Neural progenitor cell (in vitro differentiated cells): ENCODE measurements at places on chromosomes 3 and 15.

DNA sequence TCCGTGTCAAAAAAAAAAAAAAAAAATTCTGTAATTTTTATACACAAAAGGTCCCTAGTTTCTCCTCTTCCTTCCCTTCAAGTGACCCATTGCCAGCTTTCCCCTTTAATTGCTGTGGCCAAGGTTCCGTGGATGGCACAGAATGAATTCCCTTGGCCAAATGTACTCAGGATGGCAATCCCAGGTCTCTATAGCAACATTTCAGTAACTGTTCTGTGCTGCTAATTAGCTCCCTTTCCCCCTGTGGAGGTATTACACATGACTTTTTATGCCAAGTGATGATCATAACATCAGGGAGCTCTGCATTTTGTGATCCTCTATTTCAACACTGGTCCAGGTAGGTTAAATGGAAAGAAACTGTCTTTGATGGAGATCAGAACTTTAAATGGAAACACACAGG, at the start of gene OR4F6:
TSS of gene OR4F6 (plus strand) at position 301 of the 400 bp plus-strand sequence. CDS start 2,211 bp downstream, outside the sequence.
- no peak for DNase-seq

GRCh38 chr3:71705681-71706080, 19.5 kb downstream of the EIF4E3 start:
- no peak for DNase-seq

- peak; percentile 24 for DNase-seq
Measured at GRCh38 chr3:71066849-71067261, 516.7 kb downstream of the FOXP1 start.

DNA sequence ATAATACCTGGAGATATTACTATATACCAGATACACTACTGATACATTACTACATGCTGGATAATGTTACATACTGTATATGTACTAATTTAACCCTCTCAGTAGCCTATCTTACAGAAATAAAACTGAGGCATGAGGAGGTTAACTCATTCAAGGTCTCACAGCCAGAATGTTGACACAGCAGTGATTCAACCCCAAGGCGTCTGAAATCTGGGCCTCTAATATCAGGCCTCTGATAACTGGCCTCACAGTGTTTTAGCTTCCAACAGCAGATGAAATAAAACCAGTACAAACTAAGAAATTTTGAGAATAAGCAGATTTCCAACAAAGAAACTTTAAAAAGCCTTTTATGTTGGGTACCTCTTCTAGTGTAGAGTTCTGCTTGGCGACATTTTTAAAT, 23.4 kb downstream of the DZIP1L start:
- no peak for DNase-seq

GRCh38 chr3:119409844-119410243, 53.6 kb downstream of the TMEM39A start:
- DNase-seq: no peak

- DNase-seq: no peak
Measured at GRCh38 chr3:42182555-42182954, 83.4 kb downstream of the CCK start.

DNA sequence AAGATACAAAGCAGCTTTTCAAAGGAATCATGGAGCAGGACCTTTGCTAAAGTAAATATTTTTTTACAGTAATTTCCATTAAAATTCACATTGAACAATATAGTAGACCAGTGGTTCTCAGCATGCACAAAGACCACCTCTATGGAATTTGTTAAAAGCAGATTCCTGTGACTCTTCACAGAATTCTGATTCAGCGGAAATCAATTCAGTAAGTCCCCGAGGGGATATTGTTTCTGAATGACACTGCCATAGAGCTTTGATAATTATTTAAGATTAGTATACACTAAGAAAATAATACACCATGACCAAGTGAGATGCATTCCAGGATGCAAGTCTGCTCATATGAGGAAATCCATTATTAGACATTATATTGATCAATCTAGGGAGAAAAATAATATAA, 161.9 kb upstream of the TNIK start:
- DNase-seq: no peak

DNA sequence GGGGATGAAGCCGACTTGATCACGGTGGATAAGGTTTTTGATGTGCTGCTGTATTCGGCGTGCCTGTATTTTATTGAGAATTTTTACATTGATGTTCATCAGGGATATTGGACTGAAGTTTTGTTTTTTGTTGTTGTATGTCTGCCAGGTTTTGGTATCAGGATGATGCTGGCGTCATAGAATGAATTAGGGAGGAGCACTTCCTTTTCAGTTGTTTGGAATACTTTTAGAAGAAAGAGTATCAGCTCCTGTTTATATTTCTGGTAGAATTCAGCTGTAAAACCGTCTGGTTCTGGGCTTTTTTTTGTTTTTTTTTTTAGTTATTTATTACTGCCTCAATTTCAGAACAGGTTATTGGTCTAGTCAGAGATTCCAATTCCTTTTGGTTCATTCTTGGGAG, 93.7 kb downstream of the SLC25A26 start:
- no peak for DNase-seq

DNA sequence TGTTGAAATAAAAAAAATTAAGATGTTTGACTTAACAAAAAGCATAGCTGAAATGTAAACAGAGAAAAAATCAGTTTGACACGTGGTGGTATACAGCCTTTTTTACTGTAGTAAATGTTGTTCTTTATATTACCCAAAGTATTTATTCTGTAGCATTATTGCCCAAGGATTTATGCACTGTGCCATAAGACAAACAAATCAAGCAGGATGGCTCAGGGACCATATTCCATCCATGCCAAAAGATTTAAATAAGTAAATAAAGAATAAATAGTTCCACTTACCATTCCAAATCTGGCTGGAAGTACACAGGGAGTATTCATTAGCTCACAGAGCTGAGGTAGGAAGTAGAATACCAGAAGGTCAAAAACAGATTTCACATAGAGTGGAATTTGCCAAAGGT, 666.7 kb upstream of the CADM2 start:
- DNase-seq: no peak

- no peak for DNase-seq
Measured at GRCh38 chr3:35936571-35936970, 297.2 kb downstream of the ARPP21 start.

DNA sequence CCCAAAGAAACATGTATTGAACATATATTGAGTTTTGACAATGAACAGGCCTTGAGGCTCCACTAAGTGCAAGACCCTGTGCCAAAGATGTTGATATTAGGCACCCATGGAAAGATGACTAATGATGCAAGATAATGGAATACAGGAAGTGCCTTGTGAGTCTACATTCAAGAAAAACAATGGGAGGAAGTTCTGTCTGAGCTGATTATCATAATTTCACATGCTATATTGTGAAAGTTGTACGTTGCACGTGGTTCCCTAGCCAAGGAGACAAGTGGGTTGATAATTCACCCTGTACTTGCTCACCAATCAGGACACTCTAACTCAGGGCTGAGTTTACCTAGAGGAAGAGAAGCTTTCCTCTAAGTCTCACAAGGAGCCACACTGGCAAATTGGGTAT, 186.9 kb upstream of the STAC start:
- DNase-seq: no peak

GRCh38 chr15:93135459-93135858, 46.4 kb upstream of the RGMA start:
- no peak for DNase-seq

GRCh38 chr15:31266712-31267111, 59.9 kb upstream of the KLF13 start:
- DNase-seq: peak; percentile 5

DNA sequence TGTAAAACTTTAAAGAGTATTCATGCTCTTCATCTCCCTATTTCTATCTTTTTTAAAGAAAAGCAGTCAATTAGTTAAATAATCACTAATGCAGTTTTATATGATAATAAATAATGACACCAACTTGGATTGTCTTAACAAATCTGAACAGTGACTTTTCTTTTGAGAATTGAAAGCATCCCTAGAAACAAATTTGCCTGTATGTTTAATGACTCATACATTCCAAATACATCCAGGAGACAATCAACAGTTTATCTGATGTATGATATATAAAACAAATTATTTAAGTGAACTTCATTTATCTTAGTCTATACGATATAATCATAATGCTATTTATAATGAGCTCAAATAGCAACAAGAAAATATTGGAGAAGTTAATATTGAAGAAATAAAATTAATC, 78.0 kb downstream of the ALCAM start:
- DNase-seq: no peak
